ENCODE measurements at places on chromosomes 11 and 22.
A peak's percentile ranks its signal among the peaks of the same experiment; 100 is the strongest.

- no peak for DNase-seq
Measured at GRCh38 chr11:8871962-8872361, 39.0 kb upstream of the AKIP1 start.

- DNase-seq: no peak
Measured at GRCh38 chr11:63682066-63683021, 1.0 kb downstream of the RTN3 start.

DNA sequence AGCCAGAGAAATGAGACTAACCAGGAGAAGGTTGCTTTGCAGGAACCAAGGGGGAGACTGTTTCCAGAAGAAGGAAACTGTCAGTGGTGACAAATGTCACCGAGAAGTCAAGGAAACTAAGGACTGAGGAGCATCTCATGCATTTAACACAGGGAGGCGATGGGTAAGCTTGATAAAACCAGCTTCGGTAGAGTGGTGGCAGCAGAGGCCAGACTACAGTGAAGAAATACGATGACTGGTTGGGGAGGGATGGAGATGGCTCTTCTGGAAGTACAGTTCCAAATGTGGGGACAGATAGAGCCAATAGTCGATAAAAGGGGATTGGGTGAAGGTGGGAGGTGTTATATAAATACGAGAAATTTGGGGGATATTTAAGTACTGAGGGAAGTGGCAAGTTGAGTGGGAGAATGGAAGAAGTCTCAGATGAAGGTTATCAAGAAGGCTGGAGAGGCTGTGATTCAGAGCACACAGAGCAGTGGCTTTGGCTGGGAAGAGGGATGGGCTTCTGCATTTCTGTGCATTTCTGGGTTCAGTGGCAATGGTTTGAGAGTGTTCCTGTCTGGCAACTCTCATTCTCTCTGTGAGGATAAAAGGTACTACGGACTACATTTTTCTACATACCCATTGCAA, 29.2 kb downstream of the SC5D start:
- peak; percentile 42 for DNase-seq

GRCh38 chr11:70862093-70862492, 390.3 kb downstream of the SHANK2 start:
- no peak for DNase-seq

GRCh38 chr22:29382580-29383302, 5.6 kb downstream of the AP1B1 start:
- DNase-seq: no peak

DNA sequence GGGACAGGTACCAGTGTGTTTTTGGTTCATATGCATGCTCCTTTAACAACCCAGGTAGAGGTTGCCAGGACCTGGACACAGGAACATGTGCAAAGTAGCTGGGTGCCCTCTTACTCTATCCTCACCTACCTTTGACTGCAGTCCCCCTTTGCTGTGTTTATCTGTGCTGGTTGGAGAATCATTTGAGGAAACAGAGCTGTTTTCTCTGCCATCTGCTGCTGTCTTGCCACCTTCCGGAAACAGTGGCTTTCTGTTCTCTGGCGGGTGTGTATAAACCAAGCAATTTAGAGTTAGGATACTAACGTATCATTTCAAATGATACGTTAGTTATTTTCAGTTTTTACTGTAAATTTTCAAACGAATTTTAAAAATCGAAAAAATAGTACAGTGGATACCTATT, 171.9 kb upstream of the TTC12 start:
- no peak for DNase-seq

DNA sequence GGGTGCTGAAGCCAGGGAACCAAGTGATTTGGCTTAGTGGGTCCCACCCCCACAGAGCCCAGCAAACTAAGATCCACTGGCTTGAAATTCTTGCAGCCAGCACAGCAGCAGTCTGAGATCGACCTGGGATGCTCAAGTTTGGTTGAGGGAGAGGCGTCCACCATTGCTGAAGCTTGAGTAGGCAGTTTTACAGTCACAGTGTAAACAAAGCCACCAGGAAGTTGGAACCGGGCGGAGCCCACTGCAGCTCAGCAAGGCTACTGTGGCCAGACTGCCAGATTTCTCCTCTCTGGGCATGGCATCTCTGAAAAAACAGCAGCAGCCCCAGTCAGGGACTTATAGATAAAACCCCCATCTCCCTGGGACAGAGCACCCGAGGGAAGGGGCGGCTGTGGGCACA, 424.1 kb upstream of the TENM4 start:
- no peak for DNase-seq

All from right lung (tissue), 10 donors.